ENCODE measurements at places on chromosomes 3 and 15.

- no peak for DNase-seq
Measured at GRCh38 chr15:61130950-61131942, 97.9 kb downstream of the RORA start.

- DNase-seq, result no peak
Measured at GRCh38 chr3:76096036-76096435, 310.7 kb upstream of the ZNF717 start.

GRCh38 chr3:16768956-16769355, 115.8 kb upstream of the PLCL2 start:
- DNase-seq, result no peak

GRCh38 chr3:193078996-193079753, 161.5 kb upstream of the MB21D2 start:
- no peak for DNase-seq

GRCh38 chr15:41231422-41232226, 556 bp downstream of the CHP1 start:
- no peak for DNase-seq

DNA sequence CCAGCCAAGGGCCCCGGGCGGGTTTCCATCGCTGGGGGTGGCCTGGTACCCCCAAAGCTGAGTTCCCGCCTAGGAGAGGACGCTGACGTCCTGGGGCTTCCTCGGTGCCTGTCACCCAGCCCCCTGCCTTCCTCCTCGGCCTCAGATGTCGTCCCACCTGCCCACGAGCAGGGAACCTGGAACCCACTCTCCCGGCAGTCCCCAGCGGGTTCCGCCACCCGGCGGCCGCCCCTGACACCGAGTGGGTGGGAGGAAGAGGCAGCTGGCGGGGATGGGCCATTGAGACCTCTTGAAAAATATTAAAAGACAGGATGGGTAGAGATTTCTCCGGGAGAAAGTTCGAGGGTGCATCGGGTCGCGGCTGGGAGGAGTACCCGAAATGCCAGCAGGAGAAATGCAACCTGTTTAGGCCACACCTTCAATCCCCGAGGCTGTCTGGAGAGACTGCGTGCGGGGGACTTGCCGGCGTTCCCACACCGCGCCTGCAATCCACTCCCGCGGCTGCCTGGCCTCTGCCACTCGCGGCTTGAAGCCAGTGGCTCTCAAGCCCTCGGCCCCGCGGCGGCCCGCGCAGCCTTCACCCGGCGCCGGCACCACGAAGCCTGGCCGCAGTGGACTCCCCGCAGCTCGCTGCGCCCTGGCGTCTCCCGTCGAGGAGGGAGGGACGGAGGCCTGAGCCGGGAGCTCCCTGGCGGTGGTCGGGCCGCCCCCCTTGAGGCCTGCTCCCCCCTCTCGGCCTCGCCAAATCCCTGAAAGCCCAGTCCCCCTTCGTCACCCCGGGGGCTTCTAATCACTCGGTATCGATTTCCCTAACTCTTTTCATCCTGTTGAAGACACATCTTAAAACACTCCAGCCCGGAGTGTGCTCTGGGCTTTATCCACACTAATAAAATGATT, 8.6 kb upstream of the NR2F2 start:
- no peak for DNase-seq

- no peak for DNase-seq
Measured at GRCh38 chr15:34470091-34470490, 32.5 kb upstream of the GOLGA8A start.

GRCh38 chr3:53134631-53135232, 4.5 kb upstream of the RFT1 start:
- peak; percentile 64 for DNase-seq
